Left lung (tissue), 14 donors: ENCODE measurements at places on chromosomes 3 and 15. TPM values are rescaled to one million over a fixed set of nuclear protein-coding genes. Genes with fewer than 3 reads are reported as not detected.

PLA2G4D gene
- total RNA-seq, result 0.08 TPM

DNA sequence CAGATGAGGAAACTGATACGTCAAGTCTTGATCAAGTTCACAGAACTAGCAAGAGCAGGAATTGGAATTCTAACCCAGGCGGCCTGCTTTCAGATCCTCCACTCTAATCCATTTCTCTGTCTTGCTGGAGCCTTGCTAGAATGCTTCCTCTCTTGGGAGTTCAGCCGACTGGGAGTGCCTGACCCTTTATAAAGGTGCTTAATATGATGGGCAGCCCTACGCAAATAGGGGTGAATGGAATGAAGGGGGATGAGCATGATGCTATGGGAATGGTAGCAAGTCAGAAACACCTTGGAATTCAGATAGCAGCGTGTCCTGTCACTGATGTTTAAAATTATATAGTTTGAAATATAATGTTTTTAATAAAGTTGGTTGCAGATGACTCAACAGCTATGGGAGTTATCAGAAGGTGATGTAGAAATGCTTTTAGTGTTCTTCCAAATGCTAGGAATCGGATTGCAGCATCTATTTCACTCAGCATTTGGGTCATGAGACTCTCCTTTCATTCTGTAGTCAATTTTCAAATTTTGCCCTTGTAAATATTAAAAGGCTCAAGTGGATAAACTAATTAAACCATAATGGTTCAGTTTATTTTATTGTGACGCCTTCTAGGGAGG is 150.7 kb downstream of the FNDC3B start:
- H3K4me1 ChIP-seq, result peaks cover 38% of the 10 kb centered on the region
- H3K4me3 ChIP-seq, result no peak overlapping the region
- DNase-seq, result no peak

TIMP4 gene
- total RNA-seq, result 0.93 TPM

DNA sequence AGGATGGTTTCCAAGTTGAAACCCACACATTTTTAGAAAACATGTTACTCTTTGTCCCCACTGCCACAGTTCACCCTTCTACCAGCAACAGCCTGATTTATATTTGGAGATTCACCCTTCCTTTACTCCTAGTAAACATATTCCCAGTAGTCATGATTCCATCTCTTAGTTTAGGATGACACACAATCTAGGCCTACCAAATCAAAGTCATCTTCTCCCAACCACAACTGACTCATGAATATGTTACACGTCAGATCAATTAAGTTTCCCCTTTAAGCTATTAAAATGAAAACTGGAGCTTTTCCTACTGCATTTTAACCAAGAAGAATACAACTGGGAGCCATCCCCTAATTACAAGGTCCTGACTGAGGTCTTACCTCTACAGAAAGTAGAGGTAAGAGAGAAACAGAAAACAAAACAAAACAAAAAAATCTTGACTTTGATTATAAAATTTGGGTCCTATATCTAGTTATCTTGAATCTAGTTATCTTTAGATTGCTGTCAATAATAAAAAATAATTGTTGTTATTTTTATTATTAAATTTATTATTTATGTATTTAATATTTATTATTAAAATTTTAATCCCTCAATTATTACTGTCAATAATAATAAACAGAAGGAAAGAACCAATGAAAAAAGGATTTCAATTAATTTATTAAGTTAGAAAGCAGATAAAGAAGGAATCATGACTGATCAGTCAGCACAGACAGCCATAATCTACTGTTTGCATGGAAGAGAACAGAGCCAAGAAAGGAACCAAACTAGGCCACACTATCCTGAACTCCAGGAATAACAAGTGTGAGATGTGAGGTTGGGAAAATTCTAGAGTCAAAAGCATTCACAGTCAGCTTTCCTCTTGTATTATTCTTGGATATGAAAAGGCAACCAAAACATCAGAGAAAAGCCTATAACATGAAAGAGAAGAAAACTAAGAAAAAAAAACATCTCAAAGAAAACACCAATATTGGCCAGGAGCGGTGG is 12.5 kb downstream of the DPH6 start:
- no peaks in the 10 kb centered on the region for H3K36me3 ChIP-seq
- no peaks in the 10 kb centered on the region for H3K4me1 ChIP-seq
- no peak overlapping the region for H3K27ac ChIP-seq
- no peaks in the 10 kb centered on the region for H3K27me3 ChIP-seq
- H3K4me3 ChIP-seq, result no peak overlapping the region

PEX5L gene
- total RNA-seq, result not detected

DNA sequence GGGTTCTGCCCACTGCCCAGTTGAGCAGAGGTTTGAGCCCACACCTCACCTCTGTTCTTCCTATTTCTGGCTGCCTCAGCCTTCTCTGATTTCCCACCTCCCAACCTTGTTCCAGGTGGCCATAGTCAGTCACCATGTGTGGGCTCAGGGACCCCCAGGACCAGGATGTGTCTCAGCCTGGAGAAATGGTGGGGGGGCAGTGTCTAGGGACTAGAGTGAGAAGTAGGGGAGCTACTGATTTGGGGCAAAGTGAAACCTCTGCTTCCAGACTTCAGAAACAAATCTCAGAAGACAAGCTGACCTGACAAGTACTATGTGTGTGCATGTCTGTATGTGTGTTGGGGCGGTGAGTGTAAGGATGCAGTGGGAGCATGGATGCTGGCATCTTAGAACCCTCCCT is 22.9 kb downstream of the SHF start:
- H3K27me3 ChIP-seq, result no peaks in the 10 kb centered on the region
- H3K27ac ChIP-seq, result no peak overlapping the region
- no peak for DNase-seq
- peaks cover 35% of the 10 kb centered on the region for H3K4me1 ChIP-seq

DNA sequence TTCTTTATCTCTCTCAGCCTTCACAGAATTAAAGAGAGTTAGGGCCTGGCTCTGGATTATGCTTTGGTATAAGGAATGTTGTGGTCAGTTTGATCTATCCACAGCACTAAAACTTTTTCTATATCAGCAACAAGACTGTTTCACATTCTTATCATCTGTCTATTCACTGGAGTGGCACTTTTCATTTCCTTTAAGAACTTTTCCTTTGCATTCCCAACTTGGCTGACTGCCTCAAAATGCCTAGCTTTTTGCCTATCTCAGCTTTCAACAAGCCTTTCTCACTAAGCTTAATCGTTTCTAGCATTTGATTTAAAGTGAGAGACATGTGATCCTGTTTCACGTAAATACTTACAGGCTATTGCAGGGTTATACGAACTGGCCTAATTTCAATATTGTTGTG is 471.8 kb downstream of the GBE1 start:
- DNase-seq, result no peak
- no peaks in the 10 kb centered on the region for H3K36me3 ChIP-seq
- H3K4me1 ChIP-seq, result no peaks in the 10 kb centered on the region
- H3K4me3 ChIP-seq, result no peak overlapping the region
